ENCODE measurements at places on chromosomes 6 and 20.

- DNase-seq: no peak
Measured at GRCh38 chr6:33419580-33420490, at the start of gene SYNGAP1. Gene SYNGAP1 (plus strand): TSS chr6:33420065. CDS start chr6:33420265, 200 bp downstream.

DNA sequence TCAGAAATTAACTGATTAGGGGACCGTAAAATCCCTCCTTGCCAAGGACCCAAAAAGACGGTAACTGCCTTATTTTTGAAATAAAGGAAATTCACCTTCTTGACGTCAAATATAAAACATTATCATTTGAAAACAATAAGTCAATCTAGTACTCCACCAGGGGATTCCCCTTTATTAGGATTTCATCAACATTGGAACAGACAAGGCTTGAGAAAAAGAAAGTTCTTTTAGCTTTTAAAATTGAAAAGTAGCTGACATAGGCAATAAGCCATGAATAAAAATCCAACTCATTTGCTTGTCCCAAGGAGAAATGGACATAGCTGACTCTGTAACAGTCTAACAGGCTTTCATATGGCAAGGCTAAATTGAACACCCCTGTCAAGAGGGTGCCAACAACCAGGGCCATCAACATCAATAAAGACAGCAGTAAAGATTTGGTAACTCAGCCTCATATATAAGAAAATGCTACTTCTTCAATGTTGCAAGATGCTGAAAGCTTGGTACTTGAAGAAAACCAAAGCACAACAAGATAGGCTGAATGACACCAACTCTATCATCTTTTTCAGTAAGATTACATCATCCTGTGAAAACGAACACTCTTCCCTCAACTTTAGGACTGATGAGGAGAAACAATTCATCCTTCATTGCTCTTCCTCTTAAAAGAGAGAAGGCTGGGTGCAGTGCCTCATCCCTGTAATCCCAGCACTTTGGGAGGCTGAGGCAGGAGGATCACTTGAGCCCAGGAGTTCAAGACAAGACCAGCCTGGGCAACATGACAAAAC is 121.0 kb upstream of the PRDM1 start:
- DNase-seq: no peak

GRCh38 chr20:41352666-41353065 is 12.0 kb downstream of the LPIN3 start:
- no peak for DNase-seq

DNA sequence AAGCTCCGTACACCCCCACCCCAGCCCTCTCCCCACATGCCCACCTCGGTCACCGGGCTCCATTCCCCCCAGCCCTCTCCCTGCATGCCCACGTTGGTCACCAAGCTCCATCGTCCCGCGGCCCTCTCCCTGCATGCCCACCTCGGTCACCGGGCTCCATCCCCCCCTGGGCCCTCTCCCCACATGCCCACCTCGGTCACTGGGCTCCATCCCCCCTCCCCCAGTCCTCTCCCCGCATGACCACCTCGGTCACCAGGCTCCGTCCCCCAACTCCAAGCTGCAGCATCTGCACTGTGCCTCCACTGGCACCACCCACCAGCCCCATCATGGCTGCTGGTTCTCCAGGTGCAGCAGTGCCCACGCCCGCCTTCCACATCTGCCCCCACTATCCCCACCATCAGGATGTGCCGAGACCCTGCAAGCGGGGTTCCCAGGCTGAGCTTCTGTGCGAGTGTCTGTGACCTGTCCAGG is 16.8 kb downstream of the TAF4 start:
- DNase-seq: no peak

DNA sequence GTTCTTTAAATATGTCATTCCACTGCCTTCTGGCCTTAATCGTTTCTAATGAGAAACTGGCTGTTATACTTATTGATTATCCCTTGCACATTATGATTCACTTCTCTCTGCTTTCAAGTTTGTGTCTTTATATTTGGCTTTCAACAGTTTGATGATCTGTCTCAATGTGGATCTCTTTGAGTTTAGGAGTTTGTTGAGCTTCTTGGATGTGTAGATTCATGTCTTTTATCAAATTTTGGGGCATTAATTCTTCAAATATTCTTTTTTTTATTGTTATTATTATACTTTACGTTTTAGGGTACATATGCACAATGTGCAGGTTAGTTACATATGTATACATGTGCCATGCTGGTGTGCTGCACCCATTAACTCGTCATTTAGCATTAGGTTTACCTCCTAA is 29.3 kb downstream of the ZBTB9 start:
- DNase-seq: no peak

- DNase-seq: no peak
Measured at GRCh38 chr6:3330199-3330598, 71.5 kb downstream of the PSMG4 start.

- DNase-seq: no peak
Measured at GRCh38 chr6:147868427-147869190, 360.1 kb downstream of the SAMD5 start.

DNA sequence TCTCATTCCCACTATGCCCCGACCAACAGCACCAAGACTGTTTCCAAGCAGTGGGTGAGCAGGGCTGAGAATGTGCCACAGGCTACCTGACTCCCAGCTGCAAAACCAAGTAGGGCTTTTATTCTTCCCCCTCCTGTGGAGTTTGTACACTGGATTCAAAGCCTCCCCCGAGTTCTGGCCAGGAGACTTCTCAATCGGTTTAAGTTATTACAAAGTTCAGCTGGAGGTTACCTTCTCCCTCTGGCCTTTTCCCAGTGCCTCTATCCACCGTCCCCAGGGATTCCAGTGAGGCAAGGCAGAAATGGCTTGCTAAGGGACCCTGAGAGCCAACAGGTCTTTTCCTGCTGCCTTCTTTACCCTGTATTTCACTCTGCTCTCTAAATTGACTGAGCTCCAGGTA is 217.0 kb downstream of the ADGRG6 start:
- DNase-seq: no peak

DNA sequence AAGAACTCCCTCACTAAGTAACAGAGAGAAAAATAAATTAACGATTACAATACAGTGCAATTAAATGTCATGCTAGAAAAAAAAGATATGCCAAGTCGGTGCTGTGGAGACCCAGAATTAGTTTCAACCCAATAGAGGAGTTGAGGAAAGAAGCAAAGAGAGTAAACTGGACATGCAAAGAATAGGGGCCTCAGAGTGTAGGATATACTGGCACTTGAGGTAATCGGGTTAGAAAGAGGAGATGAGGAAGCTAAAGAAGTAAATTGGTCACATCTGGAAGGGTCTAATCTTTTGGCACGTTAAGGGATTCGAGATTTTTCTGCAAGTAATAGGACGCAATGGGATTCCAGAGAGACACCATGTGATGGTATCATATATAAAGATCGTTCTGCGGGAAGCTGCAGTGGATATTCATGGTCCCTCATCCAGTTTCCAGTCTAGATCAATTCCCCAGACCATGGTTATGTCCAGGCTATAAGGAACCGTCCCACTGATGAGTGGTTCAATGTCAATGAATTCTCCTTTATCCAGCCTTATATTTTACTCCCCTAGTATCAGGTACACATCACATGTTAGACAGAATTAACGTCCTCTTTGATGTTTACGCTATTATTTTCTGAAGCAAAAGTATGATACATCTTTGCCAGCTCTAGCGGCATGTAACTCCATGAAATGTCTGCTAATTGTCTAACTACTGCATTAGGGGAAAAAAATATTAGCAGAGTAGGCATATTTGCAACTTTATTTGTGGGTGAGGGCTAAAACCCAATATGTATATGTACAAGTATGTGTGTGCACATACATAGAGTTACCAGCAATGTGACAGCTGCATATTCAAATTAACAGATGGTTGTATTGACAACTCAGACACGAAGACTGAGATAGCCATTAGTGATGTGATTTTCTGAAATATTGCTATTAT is 1.1 kb upstream of the TBC1D32 start:
- DNase-seq: no peak

DNA sequence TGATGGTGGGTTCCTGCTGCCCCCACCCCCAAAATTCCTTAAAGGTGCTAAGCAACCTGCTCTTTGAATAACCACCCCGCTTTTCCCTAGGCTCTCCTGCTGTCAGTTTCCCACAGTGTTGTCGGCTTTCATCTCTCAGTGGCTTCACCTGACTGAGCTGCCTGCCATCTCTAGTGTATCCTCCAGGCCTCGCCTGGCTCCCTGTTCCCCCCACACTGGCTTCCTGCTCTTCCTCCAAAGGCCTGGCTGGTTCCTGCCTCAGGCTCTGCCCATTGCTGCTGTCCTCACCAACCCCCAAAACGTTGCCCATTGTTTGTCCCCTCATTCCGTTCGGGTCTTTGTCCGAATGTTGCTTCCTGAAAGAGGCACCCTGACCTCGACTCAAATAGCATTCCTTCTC is 93.8 kb upstream of the POPDC3 start:
- DNase-seq: no peak

All from stimulated activated CD4-positive, alpha-beta T cell treated with anti-CD3 and anti-CD28 coated beads, Interleukin-12 subunit alpha, Interleukin-12 subunit beta, amount 100 ng/mL, for 48 hours (primary cell).